ENCODE measurements at places on chromosomes 5 and 9.
A peak's percentile ranks its signal among the peaks of the same experiment; 100 is the strongest.

DNA sequence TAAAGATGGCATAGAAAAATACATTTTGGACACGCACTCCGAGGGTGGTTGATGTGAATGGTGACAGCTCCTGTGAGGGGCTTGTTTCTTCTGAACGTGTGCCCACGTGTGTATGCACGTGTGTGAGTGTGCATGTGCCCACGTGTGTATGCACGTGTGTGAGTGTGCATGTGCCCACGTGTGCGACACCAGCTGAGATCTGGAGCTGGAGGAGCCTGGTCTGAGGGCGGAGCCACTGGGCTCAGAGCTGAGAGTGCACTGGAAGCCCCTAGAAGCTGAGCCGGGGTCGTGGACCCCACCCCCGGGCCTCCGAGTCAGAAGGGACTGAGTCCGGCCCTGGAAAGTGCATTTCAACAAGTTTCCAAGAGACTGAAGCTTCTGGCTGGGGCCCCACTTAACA is 282.5 kb upstream of the IRX4 start:
- no peak for DNase-seq

DNA sequence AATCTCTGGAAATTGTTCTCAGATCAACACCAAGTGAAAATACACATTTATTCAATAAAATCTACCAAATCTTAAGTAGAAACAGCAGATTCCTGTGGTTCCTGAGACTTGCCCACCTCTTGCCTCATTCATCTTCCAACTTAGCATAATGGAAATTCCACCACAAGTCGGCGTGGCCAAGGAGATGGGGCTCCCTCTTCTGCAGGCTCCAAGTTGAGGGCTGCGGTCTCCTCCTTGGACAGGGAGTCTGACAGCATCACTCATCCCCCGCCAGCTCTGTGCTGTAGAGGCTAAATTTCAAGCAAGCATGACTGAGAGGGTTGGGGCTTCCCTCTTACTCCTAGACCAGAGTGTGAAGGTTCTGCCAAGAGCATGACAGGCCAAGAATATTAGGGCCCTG is 273.7 kb downstream of the DIRAS2 start:
- no peak for DNase-seq

GRCh38 chr9:89655990-89656657 is 51.3 kb downstream of the GADD45G start:
- no peak for DNase-seq

- no peak for DNase-seq
Measured at GRCh38 chr5:125327676-125328075, 581.2 kb upstream of the ZNF608 start.

DNA sequence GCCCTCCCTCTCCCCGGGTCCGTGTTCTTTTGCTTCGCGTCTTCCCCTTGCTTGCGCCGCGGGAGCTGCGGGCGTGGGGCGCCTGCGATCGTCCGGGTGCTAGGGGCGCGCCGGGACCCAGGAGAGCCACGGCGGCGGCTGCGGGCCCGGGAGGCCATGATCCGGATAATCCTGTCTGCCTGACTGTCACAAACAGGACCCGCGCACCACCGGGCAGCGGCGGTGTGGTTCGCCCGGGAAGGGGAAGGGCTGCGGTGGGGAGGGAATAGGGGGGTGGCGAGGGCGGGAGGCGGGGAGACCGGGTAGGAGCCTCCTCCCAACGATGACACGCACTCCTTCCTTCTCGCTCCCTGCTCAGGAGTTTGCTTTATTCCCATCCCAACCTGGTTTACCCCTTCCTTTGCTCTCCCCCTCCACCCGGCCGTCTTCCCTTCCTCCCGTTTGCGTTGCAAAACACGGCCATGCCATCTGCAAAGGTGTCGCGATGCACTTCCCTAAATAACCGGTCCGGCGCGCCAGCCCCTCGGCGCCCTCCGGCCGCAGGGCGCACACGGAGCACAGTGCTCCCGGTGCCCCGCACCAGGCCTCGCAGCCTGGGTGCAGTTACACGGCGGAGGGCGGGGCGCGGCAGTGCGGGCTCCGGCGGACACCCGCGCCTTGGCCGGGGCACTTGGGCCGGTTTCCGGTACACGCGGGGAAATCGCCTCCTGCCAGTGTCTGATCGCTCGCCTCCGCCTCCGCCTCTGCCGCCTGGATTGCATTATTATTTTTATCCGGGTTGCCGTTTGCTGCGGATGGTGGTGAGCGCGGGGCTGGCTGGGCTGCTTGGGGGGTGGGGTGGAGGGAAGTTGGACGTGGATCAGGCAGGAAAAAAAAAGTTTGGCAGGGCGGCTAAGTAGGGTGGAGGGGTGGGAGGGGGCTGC is 1.5 kb downstream of the SMARCA2 start:
- DNase-seq = peak; percentile 80

GRCh38 chr9:130857864-130858738 is 23.0 kb downstream of the ABL1 start:
- no peak for DNase-seq

GRCh38 chr5:65984098-65984885 is 57.9 kb downstream of the ERBIN start:
- DNase-seq = no peak

DNA sequence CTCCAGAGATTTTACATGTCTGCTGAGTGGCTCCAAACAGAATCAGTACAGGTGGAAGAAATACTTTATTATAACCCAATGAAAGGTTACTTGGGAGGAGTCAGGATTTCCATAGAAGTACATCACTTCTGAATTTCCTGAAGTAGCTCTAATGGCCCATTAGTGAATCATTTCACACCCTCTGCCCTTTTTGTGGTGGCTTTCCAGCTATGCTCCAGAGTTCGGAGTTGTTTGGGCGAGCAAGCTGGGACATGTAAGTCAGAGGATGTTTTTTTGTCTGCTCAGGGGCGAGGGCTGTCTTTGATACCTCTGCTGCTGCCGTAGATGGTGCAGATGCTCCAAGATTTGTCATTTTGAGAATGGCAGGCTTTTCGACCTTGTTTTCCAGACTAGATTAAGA is 226.1 kb downstream of the GOLPH3 start:
- no peak for DNase-seq

DNA sequence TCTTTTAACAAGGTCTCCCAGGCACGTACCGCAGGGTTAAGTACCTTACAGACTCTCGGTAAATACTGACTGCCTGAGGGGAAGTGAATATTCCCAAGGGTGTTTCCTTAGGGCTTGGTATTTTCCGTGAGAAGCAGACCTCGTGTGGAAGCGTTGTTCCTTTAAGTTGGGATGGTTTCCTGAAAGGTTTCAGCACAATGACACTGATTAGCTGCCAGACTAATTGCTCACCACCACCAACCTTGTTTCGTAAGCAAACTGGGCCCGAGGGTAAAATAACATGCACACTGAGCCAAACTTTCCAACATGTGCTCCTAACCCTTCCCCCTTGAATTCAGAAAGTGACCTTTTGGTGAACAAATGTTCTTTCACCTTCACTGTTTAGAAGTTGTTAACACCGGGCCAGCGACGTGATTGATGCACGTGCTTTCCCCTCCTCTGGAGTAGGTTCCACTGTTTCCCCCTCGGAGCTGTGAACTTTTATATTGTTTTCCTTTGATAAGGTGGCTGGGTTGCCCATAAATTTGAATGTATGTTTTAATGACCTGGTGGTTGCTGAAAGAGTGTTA is 128.1 kb upstream of the RPS23 start:
- DNase-seq = no peak

- no peak for DNase-seq
Measured at GRCh38 chr5:37316027-37316426, 54.9 kb downstream of the NUP155 start.

DNA sequence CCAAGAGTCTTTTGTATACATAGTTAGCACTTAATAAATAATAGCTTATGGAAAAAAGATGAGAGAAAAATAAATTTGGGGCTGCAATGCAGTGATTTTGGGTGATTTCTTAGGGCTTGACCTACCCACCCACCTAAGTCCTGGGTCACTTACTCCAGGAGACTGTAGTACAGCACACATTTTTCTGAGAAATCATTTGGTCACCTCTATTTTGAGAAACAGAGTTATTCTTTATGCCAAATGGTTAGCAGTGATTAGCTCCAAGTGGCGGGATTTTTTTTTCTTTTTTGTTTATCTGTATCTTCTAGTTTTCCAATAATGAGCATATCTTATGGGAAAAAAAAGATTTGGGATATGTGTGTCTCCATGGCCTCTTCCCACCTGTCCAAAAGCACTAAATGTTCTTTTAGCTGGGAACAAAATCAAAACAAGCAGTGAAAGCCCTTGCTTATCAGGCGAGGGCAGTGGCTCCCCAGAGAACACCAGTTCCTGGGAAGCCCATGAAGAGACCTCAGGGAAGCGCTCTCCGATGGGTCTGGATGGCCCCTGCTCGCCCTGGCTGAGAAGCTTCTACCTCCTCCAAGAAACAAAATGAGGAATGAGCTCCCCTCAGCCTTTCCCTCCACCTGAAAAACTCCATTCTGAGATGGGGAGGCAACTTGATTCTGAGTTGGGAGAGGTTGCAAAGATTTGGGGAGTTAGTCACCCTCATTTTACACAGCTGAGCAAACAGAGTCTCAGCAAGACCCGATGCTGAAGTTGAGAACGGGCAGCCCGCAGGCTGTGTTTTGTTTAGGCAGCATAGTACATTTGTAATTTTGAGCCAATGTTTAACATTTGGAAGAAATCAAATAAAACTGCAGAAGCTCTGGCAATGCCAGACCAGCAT is 69.9 kb downstream of the CYFIP2 start:
- no peak for DNase-seq

- no peak for DNase-seq
Measured at GRCh38 chr5:58565033-58565432, 17.8 kb upstream of the RAB3C start.

GRCh38 chr9:85137696-85138095 is 468.2 kb downstream of the NTRK2 start:
- DNase-seq = no peak

- DNase-seq = peak; percentile 65
Measured at GRCh38 chr5:157253547-157253946, 12.4 kb upstream of the CYFIP2 start.

DNA sequence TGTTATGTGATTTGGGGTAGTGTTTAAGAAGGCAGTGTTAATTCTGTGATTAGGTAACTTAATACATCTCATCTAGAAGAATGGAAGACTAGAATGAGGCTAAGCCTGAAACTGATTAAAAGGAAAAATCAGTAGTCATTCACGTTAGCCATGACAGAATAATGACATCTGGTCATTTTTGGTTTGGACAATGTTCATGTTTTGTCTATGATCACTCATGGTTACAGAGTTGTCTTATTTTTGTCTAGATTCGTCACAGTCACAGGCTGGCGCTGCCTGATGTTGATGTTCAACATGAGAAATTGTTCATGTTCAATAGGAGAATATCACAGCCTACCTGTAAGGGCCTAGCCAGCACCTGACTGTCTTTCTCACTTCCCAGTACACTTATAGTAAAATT is 9.5 kb upstream of the DOCK2 start:
- DNase-seq = no peak

DNA sequence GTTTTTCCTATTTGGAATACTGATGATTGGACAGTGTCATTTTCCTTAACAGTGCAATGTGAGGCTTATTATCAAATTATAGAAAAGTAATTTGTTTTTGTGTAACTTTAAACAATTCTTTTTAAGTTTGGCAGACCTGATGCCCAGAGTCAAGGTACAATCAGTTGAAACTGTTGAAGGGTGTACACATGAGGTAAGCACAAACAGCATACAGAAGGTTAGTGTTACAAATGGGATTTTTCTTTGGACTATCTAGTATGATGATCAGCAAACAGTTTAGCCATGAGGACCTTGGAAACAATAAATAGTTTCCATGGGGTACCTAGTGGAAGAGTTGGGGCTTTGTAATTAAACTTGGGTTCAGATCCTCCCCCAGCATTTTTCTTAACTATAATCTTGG is 16.2 kb downstream of the MTREX start:
- DNase-seq = no peak

GRCh38 chr9:127411122-127411521 is 13.1 kb upstream of the ZNF79 start:
- no peak for DNase-seq

DNA sequence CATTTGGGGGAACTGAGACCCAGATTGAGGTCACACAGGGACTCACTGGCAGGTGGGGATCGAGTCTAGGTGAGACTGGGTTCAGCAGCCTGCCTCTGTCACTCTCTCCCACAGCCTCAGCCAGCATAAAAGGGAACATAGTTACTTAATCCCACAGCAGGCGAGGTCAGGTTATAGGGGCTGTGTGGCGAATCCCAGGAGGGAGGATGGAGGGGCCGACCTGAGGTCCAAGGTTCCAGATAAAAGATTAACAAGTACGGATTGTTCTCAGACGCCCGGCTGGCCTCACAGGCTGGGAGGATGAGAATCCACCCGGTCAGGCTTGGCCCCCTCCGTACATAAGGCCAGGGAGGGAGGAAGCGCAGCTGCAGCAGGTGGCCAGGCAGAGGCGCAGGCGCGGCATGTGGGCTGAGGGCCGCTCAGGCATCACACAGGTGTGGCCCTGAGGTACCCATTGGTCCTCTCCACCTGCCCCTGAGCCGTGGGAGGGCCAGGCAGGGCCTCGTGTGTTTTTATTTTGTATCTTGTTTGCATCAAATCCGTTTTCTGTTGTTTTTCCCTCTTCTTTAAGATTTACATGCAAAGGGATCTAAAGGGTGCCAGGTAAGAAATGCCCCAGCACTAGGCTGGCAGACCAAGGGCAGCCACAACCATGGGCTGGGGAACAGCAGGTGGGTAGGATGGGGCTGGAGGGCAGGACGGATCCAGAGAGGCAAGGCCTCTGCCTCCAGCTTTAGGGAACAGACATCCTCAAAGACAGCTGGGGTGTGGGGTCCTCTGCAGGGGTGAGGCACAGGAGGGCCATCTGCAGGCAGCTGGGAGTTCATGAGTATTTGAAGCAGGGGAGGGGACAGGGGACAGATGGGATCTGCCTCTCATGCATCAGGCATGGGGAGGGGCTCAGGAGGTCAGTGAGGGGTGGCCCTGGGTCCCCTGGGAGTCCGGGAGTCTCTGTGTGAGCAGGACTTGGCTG is 3.6 kb downstream of the SUSD3 start:
- peak; percentile 78 for DNase-seq

- no peak for DNase-seq
Measured at GRCh38 chr5:2306711-2307110, 424.0 kb upstream of the IRX4 start.

GRCh38 chr5:1190278-1190677 is 11.1 kb upstream of the SLC6A19 start:
- no peak for DNase-seq

GRCh38 chr9:37309136-37309535 is 113.4 kb upstream of the GRHPR start:
- peak; percentile 27 for DNase-seq

DNA sequence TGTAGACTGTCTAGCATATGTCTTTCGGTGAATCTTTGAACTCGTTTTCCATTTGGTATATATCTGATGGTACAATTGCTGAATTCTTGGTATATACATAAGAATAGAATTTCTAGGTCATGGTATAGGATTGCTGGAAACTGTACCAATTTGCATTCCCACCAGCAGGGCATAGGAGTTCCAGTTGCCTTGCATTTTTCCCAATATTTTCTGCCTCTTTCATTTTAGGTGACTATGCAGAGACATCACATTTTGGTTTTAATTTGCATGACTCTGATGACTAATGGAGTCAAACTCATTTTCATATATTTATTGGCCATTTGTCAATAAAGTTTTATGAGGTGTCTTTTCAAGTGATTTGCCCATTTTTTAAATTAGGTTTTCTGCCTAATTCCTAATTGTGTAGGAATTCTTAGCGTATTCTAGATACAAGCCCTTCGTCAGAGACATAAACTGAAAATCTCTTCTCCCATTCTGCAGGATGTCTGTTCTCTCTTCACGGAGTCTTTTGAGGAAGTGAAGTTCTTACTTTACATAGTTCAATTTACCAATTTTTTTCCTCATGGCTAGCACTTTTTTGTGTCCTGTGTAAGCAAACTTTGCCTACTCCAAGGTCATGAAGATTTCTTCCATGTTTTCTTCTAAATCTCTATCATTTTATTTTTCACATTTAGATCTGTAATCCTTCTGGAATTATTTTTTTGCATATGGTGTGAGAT is 28.9 kb upstream of the PDCD1LG2 start:
- DNase-seq = no peak
